ENCODE measurements at places on chromosomes 2 and 18.
A peak's percentile ranks its signal among the peaks of the same experiment; 100 is the strongest.

DNA sequence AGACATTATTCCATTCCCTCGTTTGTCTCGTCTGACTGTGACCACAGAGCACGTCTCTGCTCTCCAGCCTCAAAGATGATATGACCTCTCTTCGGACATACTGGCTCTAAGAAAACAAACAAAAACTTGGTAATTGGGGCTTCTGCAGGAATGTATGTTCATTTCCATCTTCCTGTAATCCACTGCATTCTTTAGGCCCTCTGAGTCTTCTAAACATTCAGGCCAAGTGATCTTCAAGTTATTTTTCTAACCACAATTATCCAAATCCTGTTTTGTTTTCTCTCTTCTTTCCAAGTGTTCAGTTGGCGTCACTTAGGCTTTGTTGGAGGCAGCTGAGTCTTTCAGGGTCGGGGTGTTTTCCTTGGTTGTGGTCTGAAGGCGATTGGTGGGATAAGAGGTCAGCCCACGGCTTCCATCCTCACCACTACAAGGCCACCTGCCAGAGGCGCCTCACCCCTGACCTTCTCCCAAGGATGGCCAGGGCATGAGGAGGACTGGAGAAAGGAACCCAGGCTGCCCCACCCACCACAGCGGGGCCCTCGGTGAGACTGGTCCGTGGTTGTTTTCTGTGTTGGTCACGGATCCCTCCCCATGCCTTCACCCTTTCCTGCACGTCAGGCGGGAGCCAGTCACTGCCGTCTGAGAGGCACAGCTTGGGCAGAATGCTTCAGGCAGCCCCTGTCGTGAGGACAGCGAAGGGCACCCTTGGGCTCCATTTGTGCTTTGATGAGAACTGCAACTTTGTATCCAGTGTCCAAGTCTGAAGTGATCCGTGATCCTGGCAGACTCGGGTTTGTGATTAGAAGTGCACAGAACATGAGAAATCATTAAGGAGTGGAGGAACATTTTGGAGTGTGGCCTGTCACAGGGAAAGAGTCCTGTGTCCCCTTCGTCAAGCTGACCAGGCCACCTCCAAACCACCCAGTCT, 88.6 kb upstream of the FHL2 start:
- DNase-seq = no peak

GRCh38 chr18:13227910-13228309, 9.3 kb downstream of the LDLRAD4 start:
- no peak for DNase-seq

DNA sequence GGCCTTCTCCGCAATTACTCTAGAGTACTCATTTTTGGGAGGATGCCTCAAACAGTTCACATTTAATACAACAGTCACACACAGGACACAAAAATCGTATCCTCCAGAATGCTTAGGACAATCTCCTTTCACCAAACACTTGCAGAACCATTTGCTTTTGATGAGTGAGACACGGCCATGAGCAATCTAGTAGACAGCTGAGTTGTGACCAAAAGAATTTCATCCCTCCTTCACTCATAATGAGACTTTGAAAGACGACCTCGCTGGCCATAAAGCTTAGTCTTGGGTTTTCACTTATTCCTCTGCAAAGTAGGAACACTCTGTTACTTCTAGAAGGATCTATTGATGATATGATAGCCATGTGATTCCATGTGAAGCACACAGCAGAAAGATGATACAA, 87.5 kb upstream of the SLC35G4 start:
- no peak for DNase-seq

DNA sequence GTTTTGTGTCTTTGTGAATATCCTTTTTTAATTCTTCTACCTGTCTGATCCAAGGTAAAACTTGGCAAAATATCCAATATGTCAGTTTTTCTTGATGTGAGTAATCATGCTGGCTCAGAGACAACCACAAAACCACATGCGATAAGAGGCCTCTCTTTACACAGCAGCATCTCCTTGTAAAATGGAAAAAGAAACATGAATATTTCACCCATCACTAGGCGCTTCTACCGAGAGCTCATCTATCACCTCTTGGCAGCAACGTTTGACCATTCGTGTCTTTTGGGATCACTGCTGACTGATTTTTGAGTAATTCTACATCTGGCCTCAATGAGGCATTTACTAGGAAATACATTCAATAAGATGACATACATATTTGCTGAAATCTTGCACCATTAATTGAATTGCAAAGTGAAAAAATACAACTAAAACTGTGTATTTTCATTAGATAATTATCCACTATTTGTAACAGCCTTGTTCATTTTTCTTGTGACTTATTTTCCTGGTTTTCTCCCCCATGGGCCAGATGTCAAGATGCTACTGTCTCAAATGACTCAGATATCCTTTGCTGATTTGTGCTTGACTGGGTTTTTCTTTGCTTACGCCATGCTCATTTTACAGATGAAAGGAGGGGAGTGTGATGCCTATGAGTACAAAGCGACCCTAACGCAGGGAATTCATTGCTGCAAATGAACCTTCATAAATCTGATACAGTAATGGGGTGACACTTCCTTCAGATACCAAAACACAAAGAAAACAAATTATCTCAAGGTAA, 467.5 kb downstream of the FBXO15 start:
- no peak for DNase-seq

- peak; percentile 24 for DNase-seq
These were observed 178.6 kb downstream of the ZBTB7C start for GRCh38 chr18:48230467-48231113.

GRCh38 chr18:59837586-59837985, 62.2 kb upstream of the PMAIP1 start:
- DNase-seq = peak; percentile 50

GRCh38 chr2:105144941-105145300, 96.6 kb upstream of the GPR45 start:
- no peak for DNase-seq

DNA sequence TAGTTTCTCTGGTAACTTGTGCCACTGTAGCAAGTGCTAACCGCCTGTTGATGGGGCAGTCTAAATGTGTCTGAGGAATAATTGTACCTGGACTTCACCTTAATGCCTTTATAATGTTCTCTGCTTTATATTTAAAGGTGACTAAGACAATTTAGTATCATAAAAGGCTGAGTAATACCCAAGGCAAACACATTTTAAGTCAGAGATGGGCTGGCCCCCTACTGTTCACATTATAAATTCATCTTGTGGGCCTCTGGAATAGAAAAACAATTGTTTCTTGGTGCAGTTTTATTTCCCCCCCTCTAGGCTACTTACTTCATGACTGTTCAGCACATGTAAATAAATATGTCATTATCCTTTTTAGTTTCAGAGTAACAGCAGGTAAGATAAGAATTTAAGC, 559.3 kb upstream of the PIK3C3 start:
- no peak for DNase-seq

- DNase-seq = no peak
These were observed 41.8 kb downstream of the RAPGEF4 start for GRCh38 chr2:172777431-172777830.

DNA sequence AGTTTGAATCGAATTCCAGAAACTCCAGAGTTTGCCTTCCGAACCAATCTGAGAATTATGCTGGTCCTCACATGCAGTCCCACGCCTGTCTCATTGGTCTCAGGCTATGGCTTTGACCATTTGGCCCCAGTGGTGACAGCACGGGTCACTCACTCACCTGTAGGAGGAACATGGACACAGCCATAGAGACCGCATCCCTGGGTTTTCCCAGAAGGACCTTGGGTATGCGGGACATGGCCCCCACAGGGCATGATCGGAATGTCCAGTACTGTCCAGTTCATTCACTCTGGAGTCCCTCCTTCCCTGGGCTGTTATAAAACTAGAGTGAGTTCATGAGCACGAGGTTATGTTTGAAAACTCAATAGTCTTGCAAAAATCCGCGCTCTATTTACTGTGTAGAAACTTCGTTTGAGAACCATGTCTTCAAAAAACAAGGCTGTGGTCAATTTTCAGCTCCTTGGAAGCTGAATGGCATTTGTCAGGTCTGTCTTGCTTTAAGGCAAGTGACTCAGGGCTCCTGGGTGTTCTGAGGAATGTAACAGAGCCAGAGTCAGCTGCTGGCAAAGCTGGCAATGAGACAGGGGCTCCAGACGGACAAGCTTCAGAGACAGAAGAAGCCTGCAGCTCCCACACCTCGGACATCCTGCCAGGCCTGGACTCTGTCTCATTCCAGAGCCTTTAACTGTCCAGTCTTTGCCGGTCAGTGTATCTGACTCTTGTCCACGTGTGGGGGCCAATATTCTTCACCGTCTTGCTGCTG, 86.7 kb upstream of the TMEM18 start:
- DNase-seq = no peak

DNA sequence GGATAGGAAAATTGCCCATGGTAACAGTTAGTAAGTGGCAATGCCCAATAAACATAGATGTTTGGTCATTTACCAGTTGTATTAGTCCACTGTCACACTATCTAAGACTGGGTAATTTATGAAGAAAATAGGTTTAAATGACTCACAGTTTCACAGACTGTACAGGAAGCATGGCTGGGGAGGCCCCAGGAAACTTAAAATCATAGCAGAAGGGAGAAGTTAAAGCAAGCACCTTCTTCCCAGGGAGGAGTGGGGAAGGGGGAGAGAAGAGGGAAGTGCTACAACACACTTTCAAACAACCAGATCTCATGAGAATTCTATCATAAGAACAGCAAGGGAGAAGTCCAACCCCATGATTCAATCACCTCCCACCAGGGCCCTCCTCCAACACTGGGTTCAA, 23.4 kb downstream of the NR4A2 start:
- no peak for DNase-seq

DNA sequence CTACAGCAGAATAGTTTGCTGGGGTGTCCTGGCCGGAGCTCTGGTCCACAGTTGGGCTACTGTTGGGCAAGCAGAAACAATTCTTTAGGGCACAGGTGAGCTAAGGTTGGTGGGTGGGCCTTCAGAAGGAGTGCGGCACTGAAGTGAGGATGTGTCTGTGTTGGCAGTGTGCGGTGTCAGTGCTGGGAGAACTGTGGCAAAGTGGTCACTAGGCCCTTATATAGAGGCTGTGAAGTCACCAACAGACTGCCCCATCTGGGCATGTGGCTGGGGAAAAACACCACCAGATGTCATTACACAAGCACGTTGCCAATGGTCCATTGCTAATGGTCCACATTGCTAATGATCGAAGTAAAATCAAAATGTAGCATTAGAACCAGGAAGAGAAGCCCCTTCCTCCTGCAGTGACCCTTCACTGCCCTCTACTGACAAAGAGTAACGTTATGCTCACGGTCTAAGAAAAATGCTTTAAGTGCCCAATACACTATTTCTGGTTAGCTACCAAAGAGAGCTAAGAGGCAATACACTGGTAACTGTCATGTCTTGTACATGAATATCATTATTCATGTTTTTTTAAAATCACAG, 21.3 kb downstream of the SCN1A start:
- DNase-seq = peak; percentile 54

DNA sequence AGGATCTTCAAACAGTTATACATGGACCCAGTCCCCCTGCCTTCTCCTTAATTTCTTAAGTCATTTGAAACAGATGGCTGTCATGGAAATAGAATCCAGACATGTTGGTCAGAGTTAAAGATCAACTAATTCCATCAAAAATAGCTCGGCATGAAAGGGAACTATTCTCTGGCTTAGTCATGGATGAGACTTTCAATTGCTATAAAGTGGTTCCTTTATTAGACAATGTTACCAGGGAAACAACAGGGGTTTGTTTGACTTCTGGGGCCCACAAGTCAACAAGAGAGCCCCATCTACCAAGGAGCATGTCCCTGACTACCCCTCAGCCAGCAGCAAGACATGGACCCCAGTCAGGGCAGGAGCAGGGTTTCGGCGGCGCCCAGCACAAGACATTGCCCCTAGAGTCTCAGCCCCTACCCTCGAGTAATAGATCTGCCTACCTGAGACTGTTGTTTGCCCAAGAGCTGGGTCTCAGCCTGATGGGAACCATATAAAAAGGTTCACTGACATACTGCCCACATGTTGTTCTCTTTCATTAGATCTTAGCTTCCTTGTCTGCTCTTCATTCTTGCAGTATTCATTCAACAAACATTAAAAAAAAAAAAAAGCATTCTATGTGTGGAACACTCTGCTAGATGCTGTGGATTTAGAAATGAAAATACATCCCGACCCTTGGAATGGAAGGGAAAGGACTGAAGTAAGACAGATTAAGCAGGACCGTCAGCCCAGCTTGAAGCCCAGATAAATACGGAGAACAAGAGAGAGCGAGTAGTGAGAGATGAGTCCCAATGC, 4.6 kb downstream of the TTR start:
- DNase-seq = no peak

GRCh38 chr18:45340884-45341283, 274.4 kb upstream of the SLC14A2 start:
- no peak for DNase-seq

GRCh38 chr2:239599299-239599698, 198.5 kb upstream of the HDAC4 start:
- DNase-seq = no peak

- DNase-seq = no peak
These were observed 168.6 kb downstream of the SS18 start for GRCh38 chr18:25921677-25922421.

- DNase-seq = no peak
These were observed 2.6 kb upstream of the BMPR2 start for GRCh38 chr2:202373490-202373889.

- DNase-seq = no peak
These were observed 675.2 kb upstream of the ID2 start for GRCh38 chr2:8006626-8007025.

GRCh38 chr2:112768432-112768831, 4.0 kb upstream of the CKAP2L start:
- no peak for DNase-seq

- DNase-seq = no peak
These were observed 2.0 kb upstream of the CHRND start for GRCh38 chr2:232523682-232524597.

DNA sequence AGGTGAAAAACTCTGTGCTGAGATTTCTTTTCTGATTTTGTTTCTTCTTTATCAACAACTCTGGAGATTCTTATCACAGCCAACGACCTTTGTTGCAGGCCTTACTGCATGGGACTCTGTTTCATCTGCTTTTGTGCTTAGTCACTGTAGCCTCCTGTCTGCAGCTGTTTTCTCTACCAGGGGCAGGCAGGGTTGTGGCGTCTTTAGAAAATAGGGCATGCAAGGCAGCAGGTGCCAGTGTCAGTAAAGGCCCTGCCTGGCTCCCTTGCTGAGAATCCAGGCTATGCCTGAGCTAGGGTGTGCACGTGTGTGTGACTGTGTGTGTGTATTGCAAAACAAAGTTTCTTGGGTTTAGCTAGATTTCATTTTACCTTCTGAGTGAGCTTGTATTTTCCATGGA, 14.6 kb upstream of the SLC9A2 start:
- DNase-seq = no peak

GRCh38 chr2:126656431-126657147, 631 bp downstream of the GYPC start:
- no peak for DNase-seq

DNA sequence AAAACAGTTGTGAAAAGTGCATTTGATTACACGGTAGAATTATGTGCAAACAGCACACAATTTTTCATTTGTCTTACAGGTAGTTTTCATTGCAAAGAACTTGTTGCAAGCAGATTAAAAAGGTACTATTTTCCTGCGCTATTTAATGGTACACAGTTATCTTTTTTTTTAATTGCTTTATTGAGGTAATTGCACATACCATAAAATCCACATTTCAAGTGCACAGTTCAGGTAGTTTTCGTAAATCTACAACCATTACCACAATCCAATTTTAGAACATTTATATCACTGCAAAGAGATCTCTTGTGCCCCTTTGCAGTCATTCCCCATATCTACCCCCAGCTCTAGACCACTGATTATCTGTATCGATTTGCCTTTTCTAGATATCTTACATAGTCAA, 2.6 kb upstream of the GALNT1 start:
- no peak for DNase-seq
